ENCODE measurements at places on chromosomes 16 and 17. TPM values are rescaled to one million over a fixed set of nuclear protein-coding genes. Genes with fewer than 3 reads are reported as not detected.

PRKCA gene
- 79.7 TPM for total RNA-seq

CHTF18 gene
- 126 TPM for total RNA-seq

NPIPA2 gene
- 3.6 TPM for total RNA-seq

KRTAP2-1 gene
- not detected for total RNA-seq

PPY gene
- total RNA-seq, result not detected

AURKB gene
- total RNA-seq, result 243 TPM
